ENCODE measurements at places on chromosomes 5 and 9. TPM values are rescaled to one million over a fixed set of nuclear protein-coding genes. Genes with fewer than 3 reads are reported as not detected.

Gene GABRA1
- not detected for total RNA-seq

Gene OR1Q1
- not detected for total RNA-seq

Gene FABP6
- not detected for total RNA-seq

Gene CBY3
- not detected for total RNA-seq

Gene PCDHA10
- total RNA-seq, result not detected

Gene SH3RF2
- not detected for total RNA-seq

Gene PCDHGC5
- 5.4 TPM for total RNA-seq

Gene ZNF300
- total RNA-seq, result not detected

Gene EGFLAM
- not detected for total RNA-seq

Gene HTR1A
- not detected for total RNA-seq

Gene SPATA31D3
- not detected for total RNA-seq

Gene LRRC19
- not detected for total RNA-seq

DNA sequence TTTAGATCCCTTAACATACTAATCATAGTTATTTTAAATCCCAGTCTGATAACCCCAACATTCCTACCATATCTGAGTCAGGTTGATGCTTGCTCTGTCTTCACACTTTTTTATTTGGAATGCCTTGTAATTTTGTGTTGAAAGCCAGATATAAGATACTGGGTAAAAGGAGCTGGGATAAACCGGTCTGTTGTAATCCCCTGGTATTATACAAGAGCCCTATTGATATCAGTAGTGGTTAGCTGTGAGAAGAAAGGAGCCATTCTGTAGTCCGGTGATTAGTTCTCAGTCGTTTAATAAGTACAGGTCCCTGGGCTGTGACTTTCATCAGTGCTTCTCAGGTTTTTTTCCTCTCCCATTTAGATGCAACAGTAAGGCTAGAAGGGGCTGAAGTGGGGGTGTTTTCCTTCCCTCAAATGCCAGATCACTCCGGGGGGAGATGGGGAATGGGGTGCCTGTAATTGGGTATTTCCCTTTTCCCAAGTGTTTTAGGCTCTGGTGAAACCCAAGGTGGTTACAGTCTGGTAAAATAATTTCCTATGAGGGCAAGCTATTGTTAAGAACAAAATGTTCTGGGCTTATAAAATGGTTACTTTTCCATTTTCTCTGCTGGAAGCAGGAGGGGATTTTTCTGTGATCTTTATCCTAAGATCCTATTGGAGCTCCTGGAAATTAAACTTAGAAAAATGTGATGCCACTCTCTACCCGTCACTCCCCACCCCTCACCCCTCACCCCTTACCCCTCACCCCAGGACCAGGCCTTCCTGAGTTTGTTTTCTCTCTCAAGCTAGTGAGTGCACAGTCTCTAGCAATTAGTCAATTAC, 72.7 kb downstream of the KCNN2 start:
- DNase-seq, result no peak

DNA sequence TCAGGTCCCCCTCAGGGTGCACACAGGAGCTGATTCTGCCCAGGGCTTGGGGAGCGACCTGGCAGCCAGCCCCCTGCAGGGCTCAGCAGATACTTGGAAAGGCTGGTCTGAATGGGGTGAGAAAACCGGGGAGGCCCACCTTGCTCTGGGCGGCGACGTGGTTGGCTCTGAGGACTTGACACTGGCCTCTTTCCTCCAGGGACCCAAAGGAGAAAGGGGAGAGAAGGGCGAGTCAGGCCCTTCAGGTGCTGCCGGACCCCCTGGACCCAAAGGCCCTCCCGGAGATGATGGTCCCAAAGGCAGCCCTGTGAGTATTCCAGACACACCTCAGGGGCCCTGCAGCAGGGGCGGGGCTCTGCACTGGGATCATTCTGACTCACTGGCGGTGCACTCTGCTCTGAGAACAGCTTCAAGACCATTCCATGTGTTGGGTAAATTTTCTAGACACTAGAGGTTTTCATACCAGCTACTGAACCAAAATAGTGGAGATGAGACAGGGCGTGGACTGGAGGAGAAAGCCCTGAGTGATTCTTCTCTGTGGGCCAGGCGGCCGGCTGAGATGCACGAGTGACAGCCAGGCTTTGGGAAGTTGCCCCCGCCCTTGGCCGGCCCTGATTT, 65.9 kb upstream of the FCN2 start:
- no peak for DNase-seq

GRCh38 chr9:130780865-130781504, 54.1 kb upstream of the ABL1 start:
- no peak for DNase-seq

GRCh38 chr5:89289604-89290003, 406.6 kb upstream of the MEF2C start:
- DNase-seq, result no peak

DNA sequence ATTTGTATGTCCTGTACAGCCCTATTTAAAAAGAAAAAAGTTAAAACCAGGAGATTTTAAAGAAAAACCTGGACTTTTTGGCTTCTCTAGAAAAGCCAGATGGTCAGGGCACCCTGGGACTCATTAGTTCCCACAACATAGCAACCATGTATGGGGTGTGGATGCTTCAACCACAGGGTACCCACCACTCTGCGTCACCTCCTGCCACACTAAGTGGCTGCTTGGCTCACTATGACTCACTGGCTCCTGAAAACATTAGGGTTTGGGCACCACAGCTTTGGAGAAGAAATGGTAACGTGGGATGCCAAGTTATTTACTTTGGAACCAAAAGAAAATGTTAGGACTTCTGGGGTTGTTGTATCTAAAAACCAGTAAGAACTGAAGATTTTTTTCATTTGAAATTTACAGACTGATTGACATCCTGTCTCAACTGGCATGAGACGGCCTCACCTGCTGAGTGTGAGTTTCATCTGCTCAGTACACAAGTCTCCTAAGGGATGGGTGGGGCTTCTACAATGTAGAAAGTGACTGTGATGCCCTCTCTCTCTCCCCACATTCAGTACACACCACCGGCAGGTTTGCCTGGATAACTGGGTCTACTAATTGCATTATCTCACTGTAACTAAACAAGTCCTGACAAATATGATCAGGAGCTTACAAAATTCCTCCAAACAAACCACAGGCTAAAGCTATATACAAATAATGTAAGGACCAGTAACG, 103.9 kb downstream of the ESM1 start:
- no peak for DNase-seq

- DNase-seq, result no peak
Measured at GRCh38 chr5:172441262-172441751, 13.0 kb downstream of the SH3PXD2B start.

GRCh38 chr9:98339987-98340800, 84.7 kb upstream of the TBC1D2 start:
- no peak for DNase-seq

DNA sequence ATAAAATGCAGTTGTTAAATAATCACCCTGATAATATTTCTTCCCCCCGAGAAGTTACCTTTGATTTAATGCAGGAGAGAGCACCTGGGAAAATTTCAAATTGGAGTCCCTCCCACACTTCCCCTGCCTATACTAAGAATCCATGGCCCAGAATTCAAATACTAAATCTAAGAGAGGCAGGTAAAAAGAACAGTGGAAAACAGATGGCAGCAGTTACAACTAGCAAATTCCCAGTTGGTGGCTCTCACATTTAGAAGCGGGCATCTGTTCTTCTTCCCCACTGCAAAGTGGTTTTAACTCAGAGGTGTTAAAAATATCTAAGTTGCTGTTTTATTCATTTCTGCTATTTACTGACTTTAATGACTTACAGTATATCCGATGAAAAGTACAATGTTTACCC, 210.4 kb upstream of the ELAVL2 start:
- no peak for DNase-seq

- DNase-seq, result no peak
Measured at GRCh38 chr9:82572146-82572545, 490.8 kb downstream of the RASEF start.

- no peak for DNase-seq
Measured at GRCh38 chr5:71454913-71455312, 538 bp upstream of the BDP1 start.

DNA sequence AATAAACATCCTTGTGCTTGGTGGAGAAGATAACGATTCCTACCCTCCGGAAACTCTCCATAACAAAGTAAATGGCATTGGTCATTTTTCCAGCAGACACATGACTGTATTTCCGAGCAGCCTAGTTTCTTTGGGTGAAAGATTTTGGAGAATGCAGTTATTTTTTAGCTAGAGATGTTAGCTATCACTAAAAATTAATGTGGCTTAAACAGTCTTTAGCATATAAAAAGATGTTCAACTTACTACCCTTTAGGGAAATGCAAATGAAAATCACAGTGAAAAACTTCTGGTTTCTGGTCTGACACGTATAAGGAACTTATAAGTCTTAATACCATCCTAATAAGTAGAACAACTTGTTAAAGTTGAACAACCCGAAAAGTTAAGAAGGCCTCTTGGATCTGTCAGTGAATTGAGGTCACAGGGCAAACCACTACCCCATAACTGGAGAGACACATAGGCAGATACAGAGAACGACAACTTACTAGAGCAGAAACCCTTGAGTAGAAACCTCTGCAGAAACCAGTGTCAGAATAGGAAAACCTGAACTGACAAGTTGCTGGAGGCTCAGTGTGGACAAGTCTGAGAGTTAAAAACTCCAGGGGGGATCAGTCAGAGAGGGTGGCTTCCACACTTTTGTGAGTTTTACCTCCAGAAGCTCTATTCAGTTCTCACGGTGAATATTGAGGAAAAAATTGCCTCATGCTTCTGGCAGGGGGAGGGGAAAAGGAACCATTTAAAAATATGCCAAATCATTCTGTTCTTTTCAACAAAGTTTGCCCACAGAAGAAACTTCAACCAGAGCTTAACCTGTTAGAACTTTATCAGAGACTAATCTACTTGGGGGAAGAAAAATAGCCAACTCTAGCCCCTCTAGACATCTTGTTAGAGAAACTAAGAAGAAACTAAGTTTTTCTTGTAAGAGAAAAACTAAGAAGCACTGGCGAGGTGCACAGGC, 325.2 kb upstream of the RPS23 start:
- DNase-seq, result no peak

GRCh38 chr9:114229295-114229694, 74.0 kb downstream of the COL27A1 start:
- no peak for DNase-seq

DNA sequence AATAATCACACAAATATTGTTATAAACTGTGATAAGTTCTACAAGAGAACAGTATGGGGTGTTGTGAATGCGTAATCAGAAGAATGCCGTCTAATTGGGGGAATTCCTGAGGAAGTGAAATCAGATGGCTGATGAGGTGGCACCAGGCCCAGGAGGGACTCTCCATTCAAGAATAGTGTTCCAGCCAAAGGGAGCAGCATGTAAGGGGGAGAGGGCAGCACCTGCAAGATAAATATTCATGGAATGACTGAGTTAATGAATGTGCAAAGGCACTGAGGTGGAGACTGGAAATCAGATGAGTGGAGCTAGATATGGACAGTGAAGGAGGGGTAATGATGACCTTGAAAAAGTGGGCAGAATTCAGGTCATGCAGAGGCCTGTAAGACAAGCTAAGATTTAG, 250.6 kb downstream of the ARRDC3 start:
- DNase-seq, result no peak

GRCh38 chr5:100186181-100186580, 349.0 kb upstream of the FAM174A start:
- DNase-seq, result no peak

DNA sequence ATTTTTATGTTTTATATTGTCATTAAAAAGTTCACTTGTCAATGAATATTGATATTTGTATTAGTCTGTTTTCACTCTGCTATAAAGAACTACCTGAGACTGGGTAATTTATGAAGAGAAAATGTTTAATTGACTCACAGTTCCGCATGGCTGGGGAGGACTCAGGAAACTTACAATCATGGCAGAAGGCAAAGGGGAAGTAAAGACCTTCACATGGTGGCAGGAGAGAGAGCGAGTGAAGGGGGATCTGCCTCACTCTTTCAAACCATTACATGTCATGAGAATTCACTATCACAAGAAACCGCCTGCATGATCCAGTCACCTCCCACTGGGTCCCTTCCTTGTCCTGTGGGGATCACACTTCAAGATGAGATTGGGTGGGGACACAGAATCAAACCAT, 27.4 kb downstream of the SRD5A1 start:
- DNase-seq, result peak; percentile 75

Measured in OCI-LY7 (cell line).